ENCODE measurements at places on chromosomes 1 and 21. TPM values are rescaled to one million over a fixed set of nuclear protein-coding genes. Genes with fewer than 3 reads are reported as not detected.

DNA sequence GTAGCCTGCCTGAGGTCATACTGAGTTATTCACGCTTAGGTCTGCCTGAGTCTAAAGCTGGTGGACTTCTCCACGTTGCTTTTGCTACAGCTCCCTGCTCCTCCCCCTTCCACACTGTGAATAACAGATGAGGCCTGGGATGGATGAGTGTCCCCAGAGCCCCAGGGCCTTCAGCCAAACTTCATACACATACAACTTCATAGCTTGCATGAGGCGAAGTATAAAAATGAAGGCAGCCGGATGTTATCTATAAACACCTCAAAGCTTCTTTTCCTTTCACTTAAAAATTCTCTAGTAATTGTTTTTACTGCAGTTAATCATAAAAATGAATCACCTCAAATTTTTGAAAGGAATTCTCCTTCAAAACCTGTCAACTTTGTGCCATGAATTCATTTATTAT lies 70.2 kb downstream of the DAB1 start:
- peak; percentile 14 for DNase-seq

- DNase-seq: no peak
Measured at GRCh38 chr1:229440851-229441537, 7.1 kb upstream of the ACTA1 start.

- DNase-seq: no peak
Measured at GRCh38 chr1:6241887-6242740, 1.9 kb upstream of the HES3 start.

DNA sequence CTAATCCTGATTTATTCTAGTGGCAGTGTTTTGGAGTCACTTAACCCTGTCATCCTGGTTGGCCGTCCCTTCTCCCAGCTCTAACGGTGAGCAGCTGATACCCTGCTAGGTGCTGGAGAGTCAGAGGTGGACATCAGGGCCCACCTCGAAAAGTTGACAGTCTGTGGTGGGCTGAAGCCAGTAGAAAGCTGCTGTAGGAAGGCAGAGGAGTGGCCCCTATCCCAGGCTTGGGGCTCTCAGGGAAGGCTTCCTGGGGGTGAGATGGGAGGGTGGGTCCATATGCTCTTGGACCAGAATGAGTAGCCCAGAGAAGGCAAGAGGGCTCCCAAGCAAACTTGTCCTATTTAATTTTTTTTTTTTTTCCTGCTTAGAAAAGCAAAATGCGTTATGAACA lies 475 bp upstream of the RPL5 start:
- no peak for DNase-seq

GRCh38 chr1:200262326-200262965 lies 147.4 kb downstream of the ZNF281 start:
- no peak for DNase-seq

GRCh38 chr1:83734420-83734819 lies 264.5 kb downstream of the TTLL7 start:
- no peak for DNase-seq

DNA sequence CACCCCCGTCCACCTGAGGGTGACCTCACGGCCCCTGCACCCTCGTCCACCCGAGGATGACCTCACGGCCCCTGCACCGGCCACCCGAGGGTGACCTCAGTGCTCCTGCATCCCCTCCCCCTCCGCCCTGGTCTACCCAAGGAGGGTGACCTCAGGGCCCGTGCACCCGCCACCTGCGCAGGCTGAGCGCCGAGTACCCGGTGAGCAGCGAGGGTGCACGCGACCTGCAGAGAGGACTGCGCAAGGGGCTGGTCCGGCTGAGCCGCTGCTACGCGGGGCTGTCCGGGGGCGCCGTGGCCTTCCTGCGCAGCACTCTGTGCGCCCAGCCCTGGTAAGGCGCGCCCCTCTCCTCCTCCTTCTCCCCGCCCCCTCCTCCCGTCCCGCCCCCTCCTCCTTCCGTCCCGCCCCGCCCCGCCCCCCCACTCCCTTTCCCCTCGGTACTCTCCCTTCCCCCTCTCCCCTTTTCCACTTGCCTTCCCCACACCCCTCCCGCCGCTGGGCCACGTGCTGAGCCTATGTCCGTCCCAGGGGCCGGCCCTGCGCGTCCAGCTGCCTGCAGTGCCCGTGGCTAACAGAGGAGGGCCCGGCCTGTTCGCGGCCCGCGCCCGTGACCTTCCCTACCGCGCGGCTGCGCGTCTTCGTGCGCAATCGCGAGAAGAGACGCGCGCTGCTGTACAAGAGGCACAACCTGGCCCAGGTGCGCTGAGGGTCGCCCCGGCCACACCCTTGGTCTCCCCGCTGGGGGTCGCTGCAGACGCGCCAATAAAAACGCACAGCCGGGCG lies 28.4 kb downstream of the TRIM11 start:
- DNase-seq: peak; percentile 83

- DNase-seq: no peak
Measured at GRCh38 chr1:69451196-69451595, 116.5 kb upstream of the LRRC7 start.

GRCh38 chr1:163144418-163144817 lies 58.3 kb downstream of the RGS5 start:
- DNase-seq: no peak

DNA sequence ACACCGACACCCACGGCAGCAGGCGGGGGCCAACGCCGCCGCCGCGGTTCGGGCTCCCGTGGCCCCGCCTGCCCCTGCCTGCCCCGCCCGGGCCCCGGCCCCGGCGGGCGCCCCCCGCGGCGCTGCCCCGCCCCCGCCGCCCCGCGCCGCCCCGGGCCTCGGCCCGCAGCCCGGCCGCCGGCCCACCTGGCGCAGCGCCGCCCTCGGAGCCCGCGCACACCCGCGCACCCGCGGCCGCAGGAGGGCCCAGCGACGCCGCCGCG lies at the start of gene WNT3A:
WNT3A (plus strand) TSS at position 213 of the 263 bp plus-strand sequence. CDS start 131 bp downstream, outside the sequence.
- no peak for DNase-seq

GRCh38 chr1:223515421-223515820 lies 122.2 kb downstream of the CCDC185 start:
- DNase-seq: no peak

DNA sequence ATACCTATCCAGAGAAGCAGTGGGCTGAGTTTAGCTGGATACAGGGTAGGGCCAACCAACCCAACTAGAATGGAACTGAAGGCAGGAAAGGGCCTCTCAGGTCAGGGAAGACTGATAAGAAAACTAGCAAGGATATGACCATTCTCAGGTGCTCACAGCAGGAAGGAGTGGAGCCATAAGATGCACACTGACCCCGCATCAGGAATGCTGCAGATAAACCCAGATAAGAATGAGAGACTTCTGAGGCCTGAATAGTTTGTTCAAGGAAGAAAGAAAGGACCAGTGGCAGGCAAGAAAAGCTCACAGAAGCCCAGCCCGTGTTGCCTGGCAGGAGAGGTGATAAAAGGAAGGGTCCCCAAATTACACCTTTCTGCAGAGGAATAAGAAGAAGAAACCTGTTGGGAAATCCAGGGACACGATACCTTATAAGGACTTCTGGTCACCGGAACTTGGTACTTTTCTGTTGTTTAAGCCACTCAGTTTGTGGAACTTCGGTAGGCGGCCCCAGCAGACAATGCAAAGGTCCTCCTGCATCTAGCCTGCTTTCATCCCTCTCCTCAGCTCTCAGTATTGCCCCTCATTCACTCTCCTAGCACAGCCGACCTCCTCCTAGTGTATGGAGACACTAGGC lies 58.9 kb downstream of the ATP1A1 start:
- no peak for DNase-seq

Gene DLGAP3
- polyA plus RNA-seq: 3.3 TPM

Gene SEC16B
- 6.6 TPM for polyA plus RNA-seq

Gene SRSF11
- polyA plus RNA-seq: 481 TPM

Gene VAV3
- polyA plus RNA-seq: 149 TPM

Gene CYP4Z1
- polyA plus RNA-seq: 0.30 TPM

Gene AMY1B
- polyA plus RNA-seq: 0.38 TPM

Gene PCAT6
- polyA plus RNA-seq: 4.2 TPM

Gene TEX38
- 0.34 TPM for polyA plus RNA-seq

All from renal pelvis (tissue), 12 donors.